Eye (tissue), 1 donor: ENCODE measurements at places on chromosomes 11 and 22.

- no peak for DNase-seq
Observed at GRCh38 chr11:102251423-102251822, 65.9 kb upstream of the BIRC3 start.

- no peak for DNase-seq
Observed at GRCh38 chr11:116544721-116545120, 228.1 kb downstream of the BUD13 start.

DNA sequence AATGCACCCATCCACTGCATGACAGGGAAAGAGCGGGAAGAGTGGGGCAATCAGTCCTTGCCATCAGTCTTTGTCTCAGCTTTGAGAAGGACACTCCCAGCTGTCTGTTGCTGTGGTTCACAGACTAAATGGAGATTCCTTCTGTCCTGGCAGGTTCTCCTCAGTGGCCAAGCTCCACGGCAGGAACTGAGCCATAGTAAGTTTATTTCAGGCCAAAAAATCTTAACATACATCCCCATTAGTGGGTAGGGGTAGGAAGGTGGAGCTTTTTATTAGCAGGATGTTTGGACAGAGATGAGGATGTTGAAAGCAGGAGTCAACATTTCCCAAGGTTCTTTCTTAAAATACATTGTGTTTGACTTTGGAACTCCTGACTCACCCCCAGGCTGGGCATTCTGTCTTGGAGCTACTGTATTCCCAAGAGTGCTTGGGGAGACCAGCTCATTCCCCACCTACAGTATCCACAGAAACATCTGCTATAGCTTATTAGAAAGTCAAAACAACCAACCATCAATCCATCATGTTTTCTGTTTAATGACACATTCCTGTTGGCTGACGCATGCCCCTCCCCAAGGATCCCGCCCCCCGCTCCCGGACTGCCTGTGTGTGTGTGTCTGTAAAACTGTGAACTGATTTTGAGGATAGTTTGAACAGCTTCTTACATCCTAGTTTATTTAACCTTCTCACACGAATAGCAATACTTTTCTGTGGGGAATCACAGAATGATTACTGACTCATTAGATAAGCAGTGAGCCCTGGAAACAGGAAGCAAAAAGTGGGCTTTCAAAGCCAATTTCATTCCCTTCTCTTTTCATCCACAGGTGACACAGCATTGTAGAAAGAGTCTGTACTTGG lies 109.5 kb downstream of the CCDC81 start:
- DNase-seq, result peak; percentile 52

DNA sequence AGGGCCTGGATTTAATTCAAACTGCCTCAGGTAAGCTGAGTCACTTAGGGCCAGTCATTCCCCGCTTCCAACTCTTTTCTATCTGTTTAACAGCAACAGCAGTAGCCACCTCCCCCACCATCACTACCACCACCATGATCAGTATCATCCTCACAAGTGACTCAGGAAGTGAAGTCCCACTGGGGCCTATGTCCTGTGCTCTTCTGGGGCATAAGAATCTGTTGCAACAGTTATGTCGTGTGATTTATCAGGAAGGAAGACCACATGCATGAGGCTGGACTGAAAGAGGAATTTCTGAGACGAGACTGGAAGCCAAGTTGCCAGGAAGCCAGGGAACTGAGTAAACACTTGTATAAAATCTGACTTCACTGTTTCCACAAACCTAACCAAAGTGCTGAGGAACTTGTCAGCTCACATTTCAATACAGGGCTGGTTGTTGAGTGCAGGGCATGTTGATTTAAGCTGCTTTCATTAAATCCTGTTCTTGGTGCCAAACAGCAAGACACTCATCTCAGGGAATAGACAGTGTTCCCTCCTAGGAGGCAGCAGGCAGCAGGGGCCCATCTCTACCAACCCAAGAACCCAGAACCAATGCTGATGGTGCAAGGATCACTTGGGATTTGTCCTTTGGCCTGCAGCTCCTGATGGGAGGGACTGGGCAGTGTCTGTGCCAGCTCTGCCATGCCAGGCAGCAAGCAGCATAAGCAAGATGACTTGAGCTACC lies 226.7 kb upstream of the NARS2 start:
- DNase-seq, result peak; percentile 66

GRCh38 chr22:49449377-49449776 lies 378.3 kb downstream of the BRD1 start:
- no peak for DNase-seq
